T-cell (primary cell): ENCODE measurements at places on chromosomes 13 and 19.
A peak's percentile ranks its signal among the peaks of the same experiment; 100 is the strongest.

DNA sequence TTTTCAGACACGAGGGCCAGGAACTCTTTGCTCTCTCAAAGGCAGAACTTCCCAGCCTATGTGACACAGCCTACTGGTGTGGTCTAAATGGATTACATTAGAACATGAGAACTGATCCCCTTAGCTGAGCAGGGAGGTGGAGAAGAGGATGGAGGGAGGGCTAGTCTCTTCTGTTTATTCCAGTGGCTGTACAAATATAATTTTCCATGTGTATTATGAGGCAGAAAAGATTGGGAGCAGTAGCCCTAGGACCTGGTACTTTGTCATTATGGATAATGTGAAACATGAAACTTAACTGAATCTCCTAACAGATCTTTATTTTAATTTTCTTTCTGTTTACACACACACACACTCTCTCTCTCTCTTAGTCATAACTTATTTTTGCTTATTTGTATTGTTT is 82.1 kb downstream of the WDFY2 start:
- no peak for DNase-seq

DNA sequence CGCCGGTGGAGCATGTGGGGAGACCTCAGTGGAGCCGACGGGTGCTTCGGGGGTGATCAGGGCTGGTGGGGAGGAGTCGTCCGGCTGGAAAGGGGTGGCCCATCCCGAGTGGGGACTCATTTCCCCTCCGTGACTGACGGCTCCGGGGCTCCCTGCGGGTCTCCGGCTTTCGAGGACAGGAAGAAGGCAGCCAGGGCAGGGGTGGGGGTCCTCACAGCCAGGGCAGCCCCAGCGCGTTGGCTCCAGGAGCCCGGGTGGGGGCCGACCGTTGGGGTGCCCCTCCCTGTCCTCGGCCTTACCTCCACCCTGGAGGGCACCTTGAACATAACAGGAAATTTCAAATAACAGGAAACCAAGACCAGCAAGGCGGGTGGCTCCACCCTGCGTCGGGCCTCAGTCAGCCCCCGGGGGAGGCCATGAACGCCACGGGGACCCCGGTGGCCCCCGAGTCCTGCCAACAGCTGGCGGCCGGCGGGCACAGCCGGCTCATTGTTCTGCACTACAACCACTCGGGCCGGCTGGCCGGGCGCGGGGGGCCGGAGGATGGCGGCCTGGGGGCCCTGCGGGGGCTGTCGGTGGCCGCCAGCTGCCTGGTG is at the start of gene S1PR4:
Gene S1PR4, plus strand, starts transcription at position 393 of the 596 bp plus-strand sequence. Its CDS starts 24 bp downstream, at position 417.
- peak; percentile 58 for DNase-seq

DNA sequence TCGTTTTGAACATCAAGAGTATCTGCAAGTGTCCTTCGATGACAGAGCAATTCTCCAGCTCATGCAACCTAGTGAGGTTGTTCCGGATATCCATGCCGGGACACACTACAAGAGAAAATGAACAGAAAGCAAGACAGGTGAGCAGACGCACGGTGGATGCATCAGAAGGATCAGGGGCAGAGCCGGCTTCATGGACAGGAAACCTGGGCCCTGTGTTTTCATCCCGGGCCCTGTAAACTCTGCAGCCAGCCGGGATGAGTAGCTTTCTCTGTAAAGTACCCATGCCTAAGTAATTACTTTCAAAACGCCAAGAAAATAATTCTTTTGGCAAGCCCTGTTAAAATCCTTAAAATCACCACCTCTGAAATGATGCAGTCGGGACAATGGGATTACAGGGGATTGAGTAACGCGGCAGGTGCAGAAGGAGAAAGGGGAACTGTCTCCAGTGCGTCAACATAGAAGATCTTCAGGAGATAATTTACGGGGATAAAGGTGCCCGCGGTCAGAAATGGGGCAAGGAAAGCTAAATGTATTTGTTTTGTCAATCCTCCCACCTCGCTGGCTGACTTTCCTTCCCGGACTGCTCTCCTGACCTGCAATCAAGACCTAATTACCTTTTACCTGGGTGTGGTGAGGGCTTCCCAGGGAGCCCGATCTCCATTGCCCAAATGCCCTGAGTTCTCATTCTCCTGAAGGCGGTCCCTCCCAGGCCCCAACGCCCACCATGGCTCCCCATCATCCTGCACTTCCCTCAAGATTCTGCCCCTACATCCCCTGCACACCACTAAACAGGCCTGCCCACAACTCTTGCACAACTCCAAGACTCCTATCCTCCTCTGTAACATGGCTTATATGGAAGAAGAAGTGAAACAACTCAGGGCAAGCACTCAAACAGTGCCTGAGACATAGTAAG is 26.2 kb downstream of the INSR start:
- DNase-seq, result no peak

DNA sequence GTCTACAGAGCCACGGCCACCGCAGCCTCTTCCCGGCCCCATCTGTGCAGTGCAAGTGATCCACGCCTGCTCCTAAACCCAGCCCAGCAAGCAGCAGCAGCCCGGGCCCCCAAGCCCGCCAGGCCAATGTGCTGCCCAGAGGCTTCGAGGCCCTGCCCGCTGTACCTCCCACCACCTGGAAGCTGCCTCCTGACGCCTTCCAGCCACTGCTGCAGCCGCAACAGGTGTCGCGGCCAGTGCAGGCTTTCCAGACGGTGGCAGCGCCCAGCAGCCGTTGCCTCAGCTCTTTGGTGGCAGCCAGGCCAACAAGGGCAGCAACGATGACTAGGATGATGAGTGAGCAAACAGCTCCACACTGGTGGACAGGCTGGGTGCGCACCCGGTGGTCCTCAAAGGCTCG is 50.2 kb upstream of the TPM4 start:
- no peak for DNase-seq

GRCh38 chr13:80685942-80686341 is 345.0 kb upstream of the SPRY2 start:
- DNase-seq, result no peak

DNA sequence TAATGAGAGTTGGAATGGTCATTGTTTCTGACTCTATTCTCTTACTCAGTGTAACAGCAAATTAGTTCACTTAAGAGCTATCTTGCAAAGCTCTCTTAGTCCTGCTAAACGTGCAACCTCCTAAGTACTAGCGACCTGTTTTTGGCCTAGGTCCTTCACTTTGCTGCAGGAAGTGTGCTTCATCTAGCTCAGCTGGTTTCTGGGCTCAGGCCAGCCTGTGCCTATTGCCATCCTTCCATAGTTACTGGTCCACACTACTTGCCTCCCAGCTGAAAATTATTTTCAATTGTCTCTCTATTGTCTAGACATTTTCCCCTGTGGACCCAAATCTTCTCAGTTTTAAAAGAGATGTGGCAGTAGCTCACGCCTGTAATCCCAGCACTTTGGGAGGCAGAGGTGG is 561.3 kb downstream of the FGF9 start:
- no peak for DNase-seq

- no peak for DNase-seq
These were observed 9.5 kb upstream of the VN1R1 start for GRCh38 chr19:57466489-57466888.

DNA sequence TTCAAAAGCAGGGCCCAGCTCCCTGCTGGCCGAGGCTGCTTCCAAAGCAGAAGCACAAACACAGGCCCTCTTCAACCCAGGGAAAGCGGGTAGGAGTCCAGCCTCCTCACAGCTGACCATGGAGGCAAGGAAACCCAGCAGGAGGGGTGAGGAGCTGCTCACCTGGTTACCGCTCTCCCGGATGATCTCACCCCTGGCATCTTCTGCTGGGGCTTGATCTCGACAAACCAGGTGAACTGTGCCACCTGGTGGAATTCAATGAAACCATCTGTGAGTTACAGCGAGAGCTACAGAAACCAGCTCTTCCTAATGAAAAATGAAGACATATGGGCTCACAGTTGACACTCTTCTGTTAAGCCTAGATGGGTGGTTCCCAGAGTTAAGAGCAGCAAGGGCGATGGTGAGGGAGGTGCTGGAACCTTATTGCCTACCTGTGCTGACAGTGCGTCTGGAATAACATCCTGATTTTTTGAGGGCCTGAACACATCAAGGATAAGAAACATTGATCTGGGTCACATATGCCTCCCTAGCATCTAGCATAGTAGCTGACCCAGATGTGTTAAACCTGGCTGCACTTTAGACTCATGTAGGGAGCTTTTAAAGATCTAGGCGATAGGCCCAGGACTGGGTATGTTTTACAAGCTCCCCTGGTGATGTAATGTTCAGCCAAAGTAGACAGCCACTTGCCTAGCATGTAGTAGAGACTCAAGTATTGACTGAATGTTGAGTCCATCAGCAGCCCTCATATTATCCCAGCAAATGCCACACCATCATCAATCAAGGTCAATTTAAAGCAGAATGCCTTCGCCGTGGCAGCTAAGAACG is 6.1 kb downstream of the DHRS12 start:
- DNase-seq, result peak; percentile 60

DNA sequence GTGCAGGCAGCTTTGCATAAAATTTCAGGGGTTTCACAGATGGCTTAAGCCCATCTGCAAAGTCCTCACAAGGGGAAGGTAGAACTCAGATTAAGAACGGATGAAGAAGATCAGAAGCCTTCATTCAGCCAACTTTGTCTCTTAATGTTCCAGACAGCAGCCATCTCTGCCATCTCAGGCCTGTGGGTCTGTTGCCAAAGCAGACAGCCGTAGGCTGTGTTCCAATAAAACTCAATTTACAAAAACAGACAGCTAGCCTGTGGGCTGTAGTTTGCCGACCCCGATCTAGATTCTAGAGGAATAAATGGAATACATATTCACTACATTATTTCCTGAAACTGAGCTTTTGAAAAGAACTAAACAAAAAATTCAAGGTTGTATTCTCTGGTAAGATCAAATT is 3.8 kb downstream of the DCUN1D2 start:
- no peak for DNase-seq

GRCh38 chr13:25860862-25861261 is 191.0 kb downstream of the SHISA2 start:
- DNase-seq, result no peak

DNA sequence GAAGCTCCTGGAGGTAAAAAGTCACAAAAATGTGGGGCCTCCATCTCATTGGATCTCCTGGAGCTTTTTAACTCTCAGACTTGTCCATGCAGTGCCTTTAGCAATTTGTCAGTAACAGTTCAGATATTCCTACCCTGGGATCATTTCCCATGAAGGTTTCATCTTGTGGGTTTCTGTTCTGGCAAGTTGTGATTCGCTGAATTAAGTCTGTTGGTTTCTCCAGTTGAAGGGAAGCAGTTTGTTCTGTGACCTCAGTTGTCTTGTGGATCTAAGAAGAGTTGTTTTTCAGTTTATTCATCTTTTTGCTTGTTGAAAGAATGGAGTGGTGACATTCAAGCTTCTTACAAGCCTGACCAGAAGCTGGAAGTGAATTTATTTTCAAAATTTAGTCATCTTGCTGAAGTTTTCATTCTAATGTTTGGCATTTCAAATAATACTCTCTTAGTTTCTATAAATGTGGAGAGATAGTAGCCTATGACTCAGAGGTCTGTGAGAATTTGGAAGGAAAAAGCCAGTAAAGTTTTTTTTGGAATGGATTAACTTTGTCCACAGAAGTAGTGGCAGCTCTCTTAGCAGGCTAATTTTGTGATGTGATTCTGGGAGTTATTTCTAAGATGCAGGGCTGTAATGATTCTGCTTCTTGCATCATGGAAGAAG is 120.1 kb upstream of the CSNK1A1L start:
- DNase-seq, result no peak

GRCh38 chr19:41427647-41428480 is 690 bp upstream of the B3GNT8 start:
- peak; percentile 24 for DNase-seq

- no peak for DNase-seq
These were observed 12.7 kb downstream of the C19orf12 start for GRCh38 chr19:29702161-29702962.

- no peak for DNase-seq
These were observed 22.3 kb upstream of the MYDGF start for GRCh38 chr19:4692251-4693077.

GRCh38 chr13:79541426-79542049 is 60.6 kb downstream of the NDFIP2 start:
- no peak for DNase-seq

GRCh38 chr19:46739290-46739771 is 6.5 kb upstream of the FKRP start:
- no peak for DNase-seq

- DNase-seq, result no peak
These were observed 41.6 kb upstream of the AMER2 start for GRCh38 chr13:25213715-25214114.
